NCI-H1417 (cell line): ENCODE measurements at places on chromosomes 1 and 21.

DNA sequence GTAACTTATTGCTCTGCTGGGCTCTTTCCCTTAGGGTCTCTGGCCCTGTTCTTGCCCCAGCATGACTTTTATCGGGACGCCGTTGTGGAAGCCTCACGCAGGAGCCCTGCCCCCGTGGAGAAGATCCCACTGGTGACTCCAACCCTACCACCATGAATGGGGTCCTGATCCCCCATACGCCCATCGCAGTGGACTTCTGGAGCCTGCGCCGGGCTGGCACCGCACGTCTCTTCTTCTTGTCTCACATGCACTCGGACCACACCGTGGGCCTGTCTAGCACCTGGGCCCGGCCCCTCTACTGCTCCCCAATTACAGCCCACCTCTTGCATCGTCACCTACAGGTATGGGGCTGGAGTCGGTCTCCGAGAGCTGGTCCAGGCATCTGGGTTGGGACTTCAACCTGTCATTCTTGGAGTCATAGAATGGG, 322 bp downstream of the DCLRE1B start:
- peak; percentile 25 for DNase-seq

GRCh38 chr1:224623743-224624333, 7.7 kb downstream of the CNIH3 start:
- DNase-seq: no peak

DNA sequence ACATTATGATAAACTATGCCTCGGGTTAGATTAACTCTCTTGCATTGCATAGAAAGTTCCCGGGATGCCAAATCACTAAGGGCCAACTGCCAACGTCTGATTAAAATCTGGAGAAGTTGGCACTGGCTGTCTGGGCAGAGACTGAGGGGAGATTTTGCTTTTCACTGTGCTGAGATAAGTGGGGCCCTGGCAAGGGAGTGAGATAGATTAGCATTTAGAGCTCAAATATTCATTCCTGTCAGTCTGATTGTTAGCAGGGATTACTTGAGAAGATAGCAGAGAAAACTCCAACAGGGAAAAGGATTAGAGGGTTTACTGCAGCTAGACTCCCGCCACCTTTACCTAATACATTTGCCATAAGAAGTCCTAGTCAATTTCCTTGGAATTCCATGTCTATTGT, 714.1 kb upstream of the CHRM3 start:
- DNase-seq: no peak

DNA sequence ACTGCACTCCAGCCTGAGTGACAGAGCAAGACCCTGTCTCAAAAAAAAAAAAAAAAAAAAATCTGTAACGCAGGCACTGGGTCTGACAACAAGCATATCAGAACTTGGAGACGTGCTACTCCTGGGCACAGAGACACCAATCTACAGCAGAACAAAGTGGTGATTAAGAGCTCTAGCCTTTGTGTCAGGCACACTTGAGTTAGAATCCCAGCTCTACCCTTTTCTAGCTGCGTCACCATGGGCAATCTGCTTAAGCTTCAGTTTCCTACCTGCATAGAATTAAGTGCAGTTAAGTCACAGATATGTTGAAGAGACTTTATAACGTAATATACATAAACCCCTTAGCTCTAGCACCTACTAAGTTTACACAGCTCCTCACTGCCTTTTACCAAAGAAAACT, 3.4 kb upstream of the CDCA8 start:
- no peak for DNase-seq

DNA sequence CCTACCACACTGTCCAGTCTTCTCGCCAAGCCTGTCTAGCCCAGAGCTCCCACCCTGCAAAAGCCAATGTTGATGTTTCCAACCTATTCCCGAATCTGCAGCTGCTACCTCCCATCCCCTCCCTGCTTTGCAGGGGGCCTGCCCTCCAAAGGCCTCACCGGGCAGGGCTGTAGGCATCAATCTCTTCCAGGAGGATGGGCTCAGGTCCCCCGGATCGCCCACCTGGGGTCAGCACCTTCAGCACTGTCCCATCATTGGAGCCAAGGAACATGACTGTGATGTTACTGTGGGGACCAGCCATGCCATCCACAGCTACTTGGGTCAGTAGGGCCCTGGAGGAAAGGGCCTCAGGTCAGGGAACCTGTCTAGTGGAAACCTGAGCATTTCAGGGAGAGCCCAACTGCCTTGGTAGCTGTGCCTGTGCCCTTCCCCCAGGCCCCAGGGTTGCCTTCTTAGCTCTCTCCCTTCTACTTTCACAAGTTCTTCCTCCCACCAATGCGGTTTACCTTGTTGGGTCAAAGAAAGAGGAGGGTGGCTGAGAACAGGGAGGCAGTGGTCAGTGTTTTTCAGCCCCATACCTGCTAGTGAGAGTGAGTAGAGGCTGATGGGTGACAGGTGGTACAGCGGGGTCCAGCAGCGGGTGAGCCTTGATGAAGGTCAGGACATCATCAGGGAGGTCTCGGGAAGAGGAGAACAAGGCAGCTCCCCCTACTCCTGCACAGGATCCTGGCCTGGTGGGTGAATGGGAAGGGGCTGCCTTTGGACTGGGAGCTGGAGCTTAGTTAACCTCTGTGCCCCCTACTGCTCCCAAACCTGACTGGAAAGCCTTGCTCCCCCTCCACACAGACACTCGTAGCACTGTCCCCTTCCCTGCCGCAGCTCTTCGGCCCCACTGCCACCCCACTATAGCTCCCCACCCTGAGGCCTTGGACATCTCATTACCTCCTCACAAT, 10.7 kb downstream of the SEMA6C start:
- DNase-seq: no peak

GRCh38 chr1:54978528-54979326, 1.7 kb upstream of the TMEM61 start:
- no peak for DNase-seq

DNA sequence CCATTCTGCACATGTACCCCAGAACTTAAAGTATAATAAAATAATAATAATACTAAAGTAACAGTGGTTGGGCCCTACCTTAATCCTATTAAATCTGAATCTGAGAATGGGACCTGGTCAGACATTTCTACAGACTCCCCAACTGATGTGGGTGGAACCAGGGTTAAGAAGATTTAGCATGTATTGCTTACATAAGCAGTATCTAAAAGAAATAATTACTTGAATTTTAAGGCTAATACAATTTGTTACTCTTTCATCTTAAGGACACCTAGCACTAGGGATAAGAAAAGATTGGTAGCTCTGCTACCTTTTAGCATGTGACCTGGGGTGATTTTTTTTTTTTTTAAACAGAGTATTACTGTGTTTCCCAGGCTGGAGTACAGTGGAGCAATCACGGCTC, 79.4 kb downstream of the IVNS1ABP start:
- DNase-seq: no peak

GRCh38 chr1:64526312-64526711, 56.4 kb downstream of the CACHD1 start:
- no peak for DNase-seq

- DNase-seq: no peak
Observed at GRCh38 chr1:241598249-241598648, 41.9 kb downstream of the CHML start.

GRCh38 chr1:5707566-5708345, 284.5 kb downstream of the NPHP4 start:
- DNase-seq: no peak

DNA sequence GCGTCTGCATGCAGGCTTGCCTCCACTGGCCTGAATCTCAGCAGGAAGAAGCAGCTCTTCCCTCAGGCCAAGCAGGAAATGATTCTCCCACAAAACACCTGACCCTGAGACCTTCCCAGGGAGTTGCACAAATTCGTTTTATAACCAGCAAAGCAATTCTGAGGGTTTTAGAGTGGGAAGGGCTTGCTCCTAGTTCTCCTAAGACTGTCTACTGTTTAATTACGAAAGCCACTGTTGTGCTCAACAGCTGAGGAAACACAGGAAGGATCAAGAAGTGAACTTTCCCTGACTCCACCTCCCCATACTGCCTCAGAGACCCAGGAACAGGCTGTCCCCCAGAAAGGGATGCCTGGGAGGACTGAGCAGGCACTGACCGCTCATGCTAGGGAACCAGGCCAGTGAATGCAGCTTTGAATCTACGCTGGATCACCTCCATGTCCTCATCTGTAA, 37.0 kb upstream of the PUM1 start:
- no peak for DNase-seq

GRCh38 chr1:237671262-237671661, 219.5 kb downstream of the ZP4 start:
- DNase-seq: no peak

- DNase-seq: no peak
Observed at GRCh38 chr1:219323426-219323825, 149.7 kb downstream of the LYPLAL1 start.

- peak; percentile 66 for DNase-seq
Observed at GRCh38 chr1:204829133-204829825, 41.4 kb upstream of the NFASC start.

DNA sequence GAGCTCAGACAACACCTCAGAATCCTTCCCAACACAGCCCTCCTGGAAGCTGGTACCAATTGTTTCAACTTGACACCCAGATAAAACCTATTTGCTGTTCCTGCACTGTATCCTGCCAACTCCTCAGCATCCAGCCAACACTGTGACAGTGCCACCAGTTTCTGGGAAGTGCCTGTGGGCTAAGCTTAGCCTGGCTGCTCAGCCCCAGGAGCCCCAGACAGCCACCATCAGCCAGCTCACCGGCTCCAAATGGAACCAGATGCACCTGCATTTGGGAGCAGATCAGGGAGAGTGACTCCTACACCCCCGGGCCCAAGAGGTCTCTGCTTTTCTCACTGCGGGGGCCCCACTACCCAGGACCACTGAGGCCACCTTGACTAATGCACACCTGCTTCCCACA, 24.9 kb downstream of the KCNN3 start:
- no peak for DNase-seq

- DNase-seq: no peak
Observed at GRCh38 chr1:31742462-31743212, 21.5 kb downstream of the ADGRB2 start.

DNA sequence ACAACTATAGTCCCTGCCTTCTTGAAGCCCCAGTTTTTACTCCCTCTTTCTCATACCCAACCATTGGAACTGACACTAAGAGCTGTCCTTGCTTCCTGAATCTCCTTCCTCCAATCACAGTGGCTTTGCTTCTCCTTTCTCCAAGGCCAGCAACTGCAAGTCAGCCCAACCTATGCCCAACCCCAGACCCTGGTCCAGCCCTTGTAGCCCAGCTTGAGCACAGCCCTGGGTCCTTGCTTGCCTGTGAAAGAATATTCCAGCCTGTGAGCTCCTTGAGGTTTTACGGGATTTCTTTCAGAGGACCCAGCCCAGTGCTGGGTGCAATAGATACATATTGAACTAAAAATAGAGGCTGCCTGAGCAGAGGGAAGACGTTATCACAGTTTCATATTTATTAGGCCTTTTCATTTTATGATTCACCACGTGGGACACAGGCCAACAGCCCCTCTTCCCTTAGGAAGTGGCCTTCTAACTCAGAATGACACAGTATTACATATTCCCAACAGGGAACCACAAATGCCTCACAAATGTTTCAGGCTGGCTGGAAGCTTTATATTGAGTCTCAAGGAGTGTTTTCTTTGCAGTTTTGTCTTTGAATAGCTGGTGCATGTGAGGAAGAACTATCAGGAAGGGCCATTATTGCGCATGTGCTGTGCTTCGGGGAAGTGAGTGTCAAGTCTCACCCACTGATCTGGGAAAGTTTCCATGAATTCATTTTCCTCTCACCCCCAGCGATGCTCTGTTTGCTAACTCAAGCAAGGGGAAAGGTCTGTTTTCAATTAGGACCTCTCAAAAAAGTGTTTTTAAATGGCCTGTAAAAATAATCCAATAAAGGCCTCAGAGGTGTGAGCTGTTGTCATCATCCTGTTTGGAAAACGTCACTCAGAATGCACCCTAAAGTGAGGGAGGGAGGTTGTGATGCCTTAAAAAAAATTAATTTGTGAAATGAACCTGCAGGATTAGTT, 92.3 kb upstream of the NFIA start:
- no peak for DNase-seq

- no peak for DNase-seq
Observed at GRCh38 chr1:13801232-13801631, 101.2 kb downstream of the PRDM2 start.

- DNase-seq: no peak
Observed at GRCh38 chr1:10821388-10821787, 24.9 kb upstream of the CASZ1 start.

GRCh38 chr1:44585315-44585920, 88.9 kb downstream of the TMEM53 start:
- DNase-seq: no peak

GRCh38 chr1:223084464-223084866, 58.6 kb downstream of the TLR5 start:
- peak; percentile 52 for DNase-seq
